ENCODE measurements at places on chromosomes 6 and 20. TPM values are rescaled to one million over a fixed set of nuclear protein-coding genes. Genes with fewer than 3 reads are reported as not detected.

DNA sequence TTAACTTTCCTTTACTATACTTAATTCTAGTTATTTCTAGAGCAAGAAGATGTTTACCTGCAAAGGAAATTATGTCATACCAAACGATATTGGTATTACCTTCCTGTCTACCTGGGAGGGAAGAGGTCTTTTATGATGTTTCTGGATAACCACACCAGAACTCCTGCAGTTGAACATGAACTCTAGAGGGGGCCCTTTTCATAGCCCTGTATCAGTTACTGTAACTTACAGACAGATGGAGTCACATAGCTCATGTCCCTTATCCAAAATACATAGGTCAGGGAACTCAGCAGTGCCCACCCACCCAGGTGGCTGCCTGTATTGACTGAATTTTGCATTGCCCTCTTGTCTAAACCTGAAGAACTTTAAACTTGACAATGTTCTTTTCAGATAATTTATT lies 35.1 kb upstream of the MYL9 start:
- DNase-seq, result no peak

DNA sequence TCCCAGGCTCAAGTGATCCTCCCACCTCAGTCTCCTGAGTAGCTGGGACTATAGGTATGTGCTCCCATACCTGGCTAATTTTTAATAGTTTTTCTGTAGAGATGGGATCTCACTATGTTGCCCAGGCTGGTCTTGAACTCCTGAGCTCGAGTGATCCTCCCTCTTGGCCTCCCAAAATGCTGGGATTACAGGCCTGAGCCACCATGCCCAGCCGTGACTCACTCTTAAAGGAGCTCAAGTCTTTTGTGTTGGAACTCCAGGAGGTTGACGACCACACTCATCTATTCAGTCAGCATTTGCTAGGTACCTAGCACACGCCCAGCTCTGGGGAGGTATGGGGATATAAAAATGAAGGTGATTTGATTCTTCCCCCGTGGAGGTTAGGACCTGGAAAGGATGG lies 62.8 kb downstream of the UTRN start:
- DNase-seq, result no peak

DNA sequence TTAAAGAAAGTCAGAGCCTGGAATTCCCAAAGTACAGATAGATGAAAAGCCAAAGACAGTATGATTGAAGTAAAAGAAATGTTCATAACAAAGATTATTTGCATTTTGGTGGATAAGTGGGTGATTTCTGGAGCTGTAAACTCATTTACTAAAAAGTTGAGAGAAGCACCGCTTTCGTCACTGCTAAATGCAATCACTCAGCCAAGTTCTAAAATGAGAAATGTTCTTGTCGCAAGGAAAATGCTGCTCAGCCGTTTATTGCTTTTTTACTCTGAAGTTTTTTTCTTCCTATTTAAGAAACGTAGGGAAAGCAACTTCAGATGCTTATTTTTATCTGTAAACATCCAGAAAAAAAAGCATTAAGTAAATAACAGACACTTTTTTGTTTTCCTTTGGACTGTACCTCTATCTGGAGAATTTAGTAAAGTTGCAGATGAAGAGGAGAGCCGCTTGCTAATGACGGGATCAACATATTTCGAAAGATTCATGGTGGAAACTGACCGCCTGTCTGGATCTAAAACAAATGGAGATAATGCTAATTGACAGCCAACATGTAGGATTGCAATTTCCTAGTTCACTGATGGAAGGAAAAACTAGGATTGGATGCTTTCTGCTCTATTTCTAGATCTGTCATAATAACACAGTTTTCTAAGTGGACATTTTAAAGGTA lies 93.8 kb upstream of the BCLAF1 start:
- DNase-seq, result no peak

- no peak for DNase-seq
These were observed 783.4 kb upstream of the CHD6 start for GRCh38 chr20:42401613-42402012.

DNA sequence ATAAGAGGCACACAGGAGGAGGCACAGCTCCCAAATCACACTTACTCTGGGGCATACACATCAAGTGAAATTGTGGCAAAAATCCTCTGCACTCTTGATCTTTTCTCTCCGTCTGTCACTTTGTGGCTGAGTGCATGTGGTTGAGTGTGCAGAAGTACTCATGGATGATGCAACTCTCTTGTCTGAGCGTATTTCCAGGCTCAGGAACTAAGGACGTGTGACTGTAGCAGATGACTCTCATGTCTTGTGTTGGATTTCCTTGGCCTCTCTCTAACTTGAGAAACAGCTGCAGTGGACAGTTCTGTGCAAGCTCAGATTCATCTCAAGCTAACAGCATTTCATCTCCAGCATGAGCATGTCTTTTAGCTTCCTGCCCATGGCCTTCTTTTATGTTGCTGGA lies 245.4 kb upstream of the FLRT3 start:
- DNase-seq, result peak; percentile 80

DNA sequence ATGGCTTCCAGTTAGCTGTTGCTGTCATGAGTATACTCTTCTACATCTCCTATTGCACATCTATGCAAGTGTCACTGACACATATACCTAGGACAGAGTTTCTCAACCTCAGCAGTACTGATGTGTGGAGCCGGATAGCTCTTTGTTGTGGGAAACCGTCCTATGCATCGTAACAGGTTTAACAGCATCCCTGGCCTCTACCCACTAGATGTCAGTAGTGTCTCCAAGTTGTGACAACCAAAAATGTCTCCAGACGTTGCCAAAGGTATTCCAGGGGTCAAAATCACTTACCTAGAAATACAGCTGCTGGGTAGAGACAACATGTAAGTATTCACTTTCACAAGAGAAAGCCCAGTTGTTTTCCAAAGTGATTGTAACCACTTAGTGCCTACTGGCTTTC lies 637.6 kb downstream of the RNF144B start:
- peak; percentile 47 for DNase-seq

DNA sequence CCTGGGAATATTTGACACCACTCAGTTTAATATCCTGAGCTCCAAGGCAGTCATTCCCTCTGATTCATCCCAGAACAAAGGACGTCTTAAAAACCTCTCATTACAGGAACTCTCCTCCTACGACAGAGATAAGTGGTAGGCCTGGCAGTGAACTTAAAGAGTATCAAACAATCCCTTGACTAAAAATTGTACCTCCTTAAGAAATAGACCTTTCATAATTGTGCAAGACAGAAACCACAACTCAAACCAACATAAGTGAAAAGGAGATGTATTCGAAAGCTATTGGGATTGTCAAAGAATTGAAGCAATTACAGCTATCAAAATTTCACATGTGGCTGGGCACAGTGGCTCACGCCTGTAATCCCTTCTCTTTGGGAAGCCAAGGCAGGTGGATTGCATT lies 19.1 kb upstream of the BNIP5 start:
- DNase-seq, result peak; percentile 33

DNA sequence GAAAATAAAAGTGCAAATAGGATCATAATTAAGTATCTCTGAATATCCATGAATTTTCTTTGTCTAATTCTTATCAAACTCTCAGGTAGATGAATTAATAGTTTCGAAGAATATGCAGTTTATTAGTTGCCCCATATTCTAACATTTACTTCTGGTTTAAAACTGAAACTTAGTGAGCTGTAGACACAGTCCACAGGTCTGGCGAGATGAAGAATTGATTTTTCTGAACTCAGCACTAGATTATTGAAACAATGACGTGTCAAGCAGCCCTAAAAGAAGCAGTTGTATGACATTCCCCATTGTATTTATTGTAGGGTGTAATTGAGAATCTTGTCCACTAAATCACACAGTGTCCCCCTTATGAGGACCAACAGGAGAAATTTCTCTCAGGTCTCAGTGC lies 407.1 kb downstream of the GRIK2 start:
- DNase-seq, result no peak

DNA sequence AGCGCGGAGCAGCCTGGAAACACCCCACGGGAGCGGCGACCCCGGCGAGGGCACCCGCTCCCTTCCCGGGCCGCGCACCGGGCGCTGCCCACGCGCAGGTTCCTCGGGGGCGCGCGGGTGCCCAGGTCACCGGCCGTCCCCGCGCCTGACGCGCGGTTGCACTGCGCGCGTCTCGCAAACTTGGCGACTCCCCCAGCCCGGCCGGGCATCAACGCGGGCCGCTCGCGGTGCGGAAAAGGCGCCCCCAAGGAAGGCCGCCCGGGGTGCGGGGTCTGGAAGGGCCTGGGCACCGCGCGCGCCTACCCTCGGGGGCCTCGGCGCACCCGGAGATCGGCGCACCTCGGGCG lies 555 bp upstream of the ZBTB46 start:
- no peak for DNase-seq

- peak; percentile 56 for DNase-seq
These were observed 28.9 kb downstream of the STX7 start for GRCh38 chr6:132483779-132484679.

DNA sequence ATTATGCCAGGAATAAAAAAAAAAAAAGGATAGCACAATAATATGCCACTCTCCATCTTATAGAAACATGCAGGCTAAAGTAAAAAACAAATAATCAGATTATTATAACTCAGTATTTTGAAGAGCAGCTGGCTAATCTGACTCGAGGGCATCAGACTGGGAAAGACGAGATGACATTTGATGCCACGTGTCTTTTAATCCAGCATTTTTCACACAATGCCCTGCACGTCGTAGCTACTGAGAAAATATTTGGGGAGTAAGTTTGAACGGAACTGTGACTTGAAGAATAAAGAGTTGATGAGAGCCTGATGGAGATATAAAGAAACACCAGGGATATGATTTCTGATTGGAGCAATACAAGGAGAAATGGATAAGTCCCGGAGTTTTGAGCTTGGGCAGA lies 237.7 kb downstream of the ARID1B start:
- no peak for DNase-seq

The DDX39B gene
- total RNA-seq, result 335 TPM

The BPIFB2 gene
- not detected for total RNA-seq

The BTNL2 gene
- total RNA-seq, result 0.26 TPM

The FGD2 gene
- under 0.01 TPM for total RNA-seq

The CSTF1 gene
- total RNA-seq, result 22.4 TPM

The LTB gene
- not detected for total RNA-seq

The BTN1A1 gene
- not detected for total RNA-seq

The VSTM2L gene
- total RNA-seq, result 5.0 TPM

The TCF15 gene
- not detected for total RNA-seq

The RNF182 gene
- total RNA-seq, result not detected

The HLA-DRB1 gene
- total RNA-seq, result 0.13 TPM
